CD4-positive, alpha-beta T cell (primary cell): ENCODE measurements at places on chromosomes 4 and X. TPM values are rescaled to one million over a fixed set of nuclear protein-coding genes. Genes with fewer than 3 reads are reported as not detected.

Gene TSPAN7
- not detected for total RNA-seq

DNA sequence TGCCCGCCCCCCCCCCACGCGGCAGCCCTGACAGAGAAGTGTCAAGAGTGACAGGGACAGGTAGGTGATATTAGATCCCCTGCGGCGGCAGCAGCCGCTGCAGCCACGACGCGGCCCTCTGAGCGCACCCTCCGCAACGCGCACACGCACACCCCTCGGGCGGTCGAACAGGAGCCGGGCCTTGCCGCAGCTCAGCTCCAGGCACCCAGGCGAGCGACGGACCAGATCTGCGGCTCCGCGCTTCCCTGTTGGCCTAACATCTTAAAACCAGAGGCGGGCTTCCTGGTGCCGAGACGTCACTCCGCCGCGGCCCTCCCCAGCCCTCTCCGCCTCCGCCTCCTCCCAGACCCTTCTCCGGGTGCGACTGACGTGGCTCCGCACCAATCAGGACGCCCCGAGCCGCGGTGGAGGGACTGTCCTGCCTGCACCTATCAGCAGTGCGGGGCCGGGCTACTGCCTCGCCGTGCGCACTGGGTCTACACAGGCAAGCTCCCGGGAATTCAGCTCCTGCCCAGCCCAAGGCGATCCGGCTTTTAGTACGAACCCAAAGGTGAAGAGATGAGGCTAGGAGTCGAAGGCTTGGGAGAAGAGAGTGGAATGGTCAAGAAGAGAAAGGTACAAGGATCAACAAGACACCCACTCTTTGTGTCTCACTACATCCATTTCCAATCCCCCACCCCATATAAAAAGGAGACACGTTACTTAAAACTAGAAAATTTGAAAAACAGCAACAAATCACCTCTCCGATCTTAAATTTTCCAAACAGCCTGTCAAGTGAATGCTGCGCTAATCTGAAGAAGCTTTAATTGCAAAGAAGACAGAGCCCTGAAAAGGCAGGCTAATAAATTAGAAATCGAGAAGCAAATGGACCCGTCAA, at the start of gene PITX2:
PITX2 (minus strand) TSS at position 237 of the 877 bp plus-strand sequence. CDS start 617 bp downstream, outside the sequence.
- DNase-seq = no peak

DNA sequence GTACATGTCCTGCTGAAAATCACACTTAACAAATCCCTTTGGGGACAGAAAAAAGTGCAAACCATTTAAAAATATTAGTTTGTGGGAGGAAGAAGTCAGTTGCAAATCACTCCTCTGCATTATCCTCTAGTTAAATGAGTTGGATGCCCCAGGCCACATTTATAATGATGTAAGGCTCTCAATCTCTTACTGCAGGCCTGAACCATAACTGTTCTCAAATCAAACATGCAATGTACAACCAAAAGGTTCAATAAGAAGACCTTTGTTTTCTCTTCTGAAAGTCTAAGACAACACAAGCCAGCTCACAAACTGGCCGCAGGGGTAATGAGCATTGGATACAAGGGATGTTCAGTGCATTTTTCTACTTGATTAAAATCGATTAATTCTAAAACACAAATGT, 39.7 kb downstream of the IGFBP7 start:
- no peak for DNase-seq

Gene TCEAL7
- not detected for total RNA-seq

Gene MAGEA9
- total RNA-seq = not detected

DNA sequence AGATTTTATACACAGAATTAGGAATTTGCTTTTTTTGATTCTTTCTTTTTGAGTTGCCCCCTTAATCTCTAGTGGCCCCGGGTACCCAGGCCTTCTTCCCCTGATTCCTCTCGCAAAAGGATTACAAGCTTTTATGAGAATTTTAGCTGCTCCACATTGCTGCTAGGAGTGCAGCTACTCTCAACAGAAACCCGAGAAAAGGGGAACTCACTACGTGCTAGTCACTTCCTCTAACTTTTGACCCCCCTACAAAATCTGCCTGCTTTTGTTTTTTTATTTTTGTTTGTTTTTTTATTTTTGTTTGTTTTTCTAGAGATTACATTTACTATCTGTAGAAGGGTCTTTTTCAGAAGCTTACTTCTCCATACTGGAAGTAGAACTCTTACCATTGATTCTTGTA, 64.1 kb downstream of the ZNF81 start:
- DNase-seq = no peak

Gene AFF2
- 6.2 TPM for total RNA-seq

Gene OTUD6A
- not detected for total RNA-seq

- DNase-seq = no peak
Measured at GRCh38 chr4:59068722-59069418, 1958.7 kb upstream of the IGFBP7 start.

- DNase-seq = no peak
Measured at GRCh38 chrX:35829501-35829900, 31.4 kb downstream of the MAGEB16 start.

Gene PHKA2
- 31.4 TPM for total RNA-seq

DNA sequence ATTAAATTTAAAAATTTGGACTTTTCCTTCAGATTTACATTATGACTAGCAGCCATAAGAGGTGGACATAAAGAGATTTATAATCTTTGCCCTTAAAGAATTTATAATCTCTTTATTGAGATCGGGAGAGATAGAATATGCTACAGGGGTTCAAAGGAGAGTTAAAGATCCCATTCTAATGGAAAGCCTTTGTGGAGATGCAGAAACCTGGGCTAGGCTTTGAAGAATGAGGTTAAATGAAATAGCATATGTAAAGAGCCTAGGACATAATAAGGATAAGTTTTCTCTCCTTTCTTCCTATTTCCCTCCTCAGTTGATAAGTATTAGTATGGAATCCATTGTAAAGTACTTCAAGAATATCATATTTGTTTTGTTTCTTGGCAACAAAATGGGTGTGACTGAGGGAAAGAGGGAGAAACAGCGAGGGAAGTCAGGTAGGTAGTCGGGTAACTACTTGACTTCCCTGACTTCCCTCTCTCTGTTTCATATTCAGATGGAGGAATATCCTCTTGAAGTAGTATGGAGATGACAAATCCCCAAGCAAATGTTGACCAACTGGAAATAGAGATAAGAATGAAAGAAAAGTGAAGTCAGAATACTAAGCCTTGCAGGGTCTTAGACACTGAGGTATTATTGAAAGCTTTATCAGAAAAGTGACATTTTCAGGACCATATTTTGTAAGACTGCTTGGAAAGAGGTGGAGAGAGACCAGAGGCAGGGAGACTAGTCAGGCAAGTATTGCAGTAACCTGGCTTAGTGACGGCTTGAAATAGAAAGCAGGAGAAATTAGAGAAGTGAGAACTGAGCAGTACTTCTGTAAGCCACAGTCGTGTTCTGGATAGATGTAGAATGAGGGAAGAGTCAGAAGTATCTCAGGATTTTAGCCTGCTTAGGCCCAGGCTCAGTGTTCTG, 82.9 kb downstream of the PDLIM5 start:
- no peak for DNase-seq

DNA sequence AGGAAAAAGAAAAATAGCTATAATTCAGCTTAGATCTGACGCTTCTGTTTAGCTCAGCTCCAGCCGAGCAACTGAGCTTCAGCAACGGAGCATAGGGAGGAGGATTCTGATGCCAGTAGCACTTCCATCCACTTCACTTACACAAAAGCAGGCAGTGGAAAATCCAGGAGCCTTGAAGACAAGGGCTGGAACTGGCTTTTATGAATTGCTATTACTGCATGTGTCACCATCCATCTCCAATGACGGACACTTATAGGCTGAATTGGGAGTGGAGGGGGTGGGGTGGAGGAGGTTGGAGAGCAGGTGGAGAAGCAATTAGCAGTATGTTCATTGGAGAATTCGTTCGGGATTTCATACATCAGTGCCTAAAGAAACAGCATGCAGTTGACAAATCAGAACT, 15.6 kb downstream of the ENOX2 start:
- DNase-seq = no peak

DNA sequence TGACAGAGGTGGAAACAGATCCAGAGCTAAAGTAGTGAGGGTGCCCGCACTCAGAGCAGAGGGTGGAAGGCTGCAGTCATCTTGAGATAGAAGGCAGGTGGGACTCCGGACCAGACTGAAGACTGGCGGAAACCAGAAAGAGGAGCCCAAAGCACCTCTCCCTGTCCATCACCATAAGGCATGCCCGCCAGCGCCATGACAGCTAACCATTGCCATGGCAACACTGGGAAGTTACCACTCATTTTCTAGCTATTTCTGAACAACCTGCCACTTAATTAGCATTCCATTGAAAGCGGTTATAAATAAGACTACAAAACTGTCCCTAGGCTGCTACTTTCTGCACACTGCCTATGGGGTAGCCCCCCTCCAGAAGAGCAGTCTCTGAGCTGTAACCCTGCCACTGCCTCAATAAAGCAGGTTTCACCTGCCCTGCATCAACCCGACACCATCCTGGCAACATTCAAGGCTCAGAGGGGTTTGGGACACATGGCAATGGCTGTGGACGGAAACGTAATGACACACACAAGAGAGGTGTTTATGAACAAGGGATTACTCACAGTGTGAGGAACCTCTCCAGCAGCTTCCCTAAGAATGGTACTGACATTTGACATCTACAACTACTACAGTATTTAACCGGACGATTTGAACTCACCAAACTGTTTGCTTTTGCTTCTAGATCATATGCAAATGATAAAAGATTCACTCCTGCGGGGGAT, 27.8 kb upstream of the FGFBP2 start:
- no peak for DNase-seq

- no peak for DNase-seq
Measured at GRCh38 chr4:6367371-6367851, 97.8 kb downstream of the WFS1 start.

DNA sequence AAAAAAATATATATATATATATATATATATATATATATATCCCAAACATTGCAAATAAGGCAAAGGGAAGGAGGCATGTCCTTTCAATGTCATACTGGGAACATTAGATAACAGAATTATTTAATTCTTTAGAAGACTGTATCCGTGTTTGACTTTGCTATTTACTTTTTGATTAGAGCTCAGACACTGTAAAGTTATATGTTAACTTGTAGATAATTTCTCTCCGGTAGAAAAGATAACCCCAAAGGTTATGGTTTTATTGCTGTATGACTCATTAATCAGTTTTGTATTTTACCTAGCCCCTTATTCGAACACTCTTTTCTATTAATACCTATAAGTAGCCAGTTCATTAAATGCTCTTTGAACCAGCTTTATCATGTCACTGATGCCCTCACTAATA, 150.6 kb upstream of the DUSP21 start:
- no peak for DNase-seq

- DNase-seq = no peak
Measured at GRCh38 chrX:72201836-72202536, 20.4 kb downstream of the PIN4 start.

Gene FAM114A1
- not detected for total RNA-seq

Gene ZFP42
- not detected for total RNA-seq

GRCh38 chr4:119394826-119395225, 72.9 kb upstream of the FABP2 start:
- no peak for DNase-seq

GRCh38 chr4:122692641-122693520, 39.6 kb upstream of the BBS12 start:
- DNase-seq = no peak

Gene TLR7
- not detected for total RNA-seq
